ENCODE measurements at places on chromosomes 1 and 21.

GRCh38 chr1:151718011-151718431, 1.4 kb upstream of the CELF3 start:
- DNase-seq, result no peak

GRCh38 chr1:174663358-174663757, 215.6 kb downstream of the GPR52 start:
- no peak for DNase-seq

GRCh38 chr1:24765308-24765988, 20.2 kb downstream of the CLIC4 start:
- peak; percentile 83 for DNase-seq

- DNase-seq, result no peak
Observed at GRCh38 chr1:164755690-164756089, 196.7 kb downstream of the PBX1 start.
